ENCODE measurements at places on chromosomes 5 and 9.

DNA sequence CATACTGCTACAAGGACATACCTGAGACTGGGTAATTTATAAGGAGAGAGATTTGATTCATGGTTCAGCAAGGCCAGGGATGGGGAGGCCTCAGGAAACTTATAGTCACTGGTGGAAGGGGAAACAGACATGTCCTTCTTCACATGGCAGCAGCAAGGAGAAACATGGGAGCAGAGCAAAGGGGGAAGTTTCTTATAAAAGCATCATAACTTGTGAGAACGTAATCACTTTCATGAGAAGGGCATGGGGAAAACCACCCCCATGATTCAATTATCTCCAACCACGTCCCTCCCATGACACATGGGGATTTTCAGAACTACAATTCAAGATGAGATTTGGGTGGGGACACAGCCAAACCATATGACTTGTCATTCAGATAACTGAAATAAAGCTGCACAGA is 100.9 kb downstream of the ST8SIA4 start:
- peaks cover 28% of the 10 kb centered on the region for H3K4me1 ChIP-seq
- H3K36me3 ChIP-seq, result peaks cover 8% of the 10 kb centered on the region
- H3K4me3 ChIP-seq, result no peak overlapping the region
- H3K27ac ChIP-seq, result peak overlapping the region; percentile 77

DNA sequence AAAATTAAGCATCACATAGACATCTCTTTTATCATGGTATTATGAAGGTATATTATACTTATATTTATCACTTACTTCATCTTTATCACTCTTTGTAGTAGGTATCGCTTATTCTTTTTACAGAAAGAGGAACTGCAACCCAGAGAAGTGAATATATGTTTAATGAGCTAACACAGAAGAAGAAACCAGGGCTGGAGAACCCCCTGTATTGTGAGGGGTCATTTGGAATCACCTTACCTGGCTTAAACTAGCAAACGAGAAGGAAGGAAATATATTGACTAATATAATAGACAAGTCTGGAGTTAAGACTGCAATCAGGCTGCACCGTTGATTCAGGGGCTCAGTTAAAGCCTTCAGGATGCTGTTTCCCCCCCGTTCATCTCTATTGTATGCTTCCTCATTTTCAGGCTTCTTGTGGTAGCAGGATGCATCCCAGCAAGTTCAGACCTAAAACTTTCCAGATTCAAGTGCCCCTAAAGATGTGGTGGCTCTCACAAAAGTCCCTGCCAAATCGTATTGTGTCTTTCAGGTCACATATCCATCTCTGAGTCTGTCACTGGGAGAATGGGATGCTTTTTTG is 146.4 kb downstream of the GCNT1 start:
- peaks cover under 1% of the 10 kb centered on the region for H3K27me3 ChIP-seq
- H3K27ac ChIP-seq, result no peak overlapping the region
- H3K4me1 ChIP-seq, result peaks cover 9% of the 10 kb centered on the region
- DNase-seq, result no peak
- H3K4me3 ChIP-seq, result no peak overlapping the region
- no peaks in the 10 kb centered on the region for H3K36me3 ChIP-seq

- no peak overlapping the region for H3K4me3 ChIP-seq
- peaks cover 7% of the 10 kb centered on the region for H3K4me1 ChIP-seq
- no peaks in the 10 kb centered on the region for H3K27me3 ChIP-seq
- H3K36me3 ChIP-seq, result no peaks in the 10 kb centered on the region
- H3K27ac ChIP-seq, result no peak overlapping the region
Measured at GRCh38 chr9:91282292-91282691, 79.4 kb downstream of the AUH start.

- H3K36me3 ChIP-seq, result peaks cover 5% of the 10 kb centered on the region
- H3K27ac ChIP-seq, result no peak overlapping the region
- no peak overlapping the region for H3K4me3 ChIP-seq
- peaks cover 3% of the 10 kb centered on the region for H3K4me1 ChIP-seq
Measured at GRCh38 chr5:60887096-60887495, 43.0 kb upstream of the ELOVL7 start.

DNA sequence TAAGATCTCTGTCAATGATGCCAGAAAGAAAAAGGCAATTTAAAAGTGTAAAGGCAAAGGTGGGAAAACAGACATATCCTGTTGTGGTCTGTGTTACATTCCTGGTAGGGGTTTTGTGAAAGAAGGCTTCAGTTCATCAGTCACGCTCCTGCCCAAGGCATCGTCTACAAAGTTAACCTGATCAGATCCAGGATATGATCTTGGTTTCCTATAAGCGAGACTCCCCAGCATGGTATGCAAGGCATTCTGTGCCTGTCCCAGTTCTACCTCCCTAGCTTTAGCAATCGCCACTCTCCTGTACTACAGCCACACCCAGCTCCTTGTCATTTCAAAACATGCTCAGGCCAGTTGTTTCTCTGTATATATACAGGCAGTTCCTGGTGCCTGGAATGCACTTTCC is 58.0 kb upstream of the PTPN3 start:
- no peak overlapping the region for H3K27ac ChIP-seq
- DNase-seq, result no peak
- no peaks in the 10 kb centered on the region for H3K4me1 ChIP-seq
- no peaks in the 10 kb centered on the region for H3K36me3 ChIP-seq

DNA sequence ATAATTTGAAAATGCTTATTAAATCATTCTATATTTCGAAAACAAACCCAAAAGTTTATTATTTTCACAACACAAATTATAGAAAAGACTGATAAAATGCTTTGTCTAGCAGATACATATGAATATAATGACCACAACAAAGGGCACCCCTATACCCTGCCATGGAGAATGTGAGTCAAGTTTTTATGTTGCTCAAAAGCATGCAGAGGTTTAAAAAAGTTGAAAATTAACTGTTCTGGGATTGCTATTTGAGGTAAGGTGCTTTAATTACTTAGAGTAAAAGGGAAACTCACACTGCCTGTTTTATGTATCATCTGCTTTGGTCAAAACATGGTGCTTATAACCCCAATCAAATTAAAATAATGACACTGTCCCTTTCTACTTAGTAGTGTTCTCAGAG is 41.0 kb downstream of the MLANA start:
- H3K27ac ChIP-seq, result no peak overlapping the region
- no peak for DNase-seq
- H3K36me3 ChIP-seq, result no peaks in the 10 kb centered on the region
- H3K4me3 ChIP-seq, result no peak overlapping the region
- no peaks in the 10 kb centered on the region for H3K4me1 ChIP-seq

All from glutamatergic neuron (in vitro differentiated cells).